Esophagus squamous epithelium (tissue), 5 donors: ENCODE measurements at places on chromosomes 7 and 10.

- no peak for DNase-seq
These were observed 19.7 kb downstream of the KPNA7 start for GRCh38 chr7:99188221-99188620.

- DNase-seq, result no peak
These were observed 54.6 kb downstream of the HACD1 start for GRCh38 chr10:17562614-17563013.

DNA sequence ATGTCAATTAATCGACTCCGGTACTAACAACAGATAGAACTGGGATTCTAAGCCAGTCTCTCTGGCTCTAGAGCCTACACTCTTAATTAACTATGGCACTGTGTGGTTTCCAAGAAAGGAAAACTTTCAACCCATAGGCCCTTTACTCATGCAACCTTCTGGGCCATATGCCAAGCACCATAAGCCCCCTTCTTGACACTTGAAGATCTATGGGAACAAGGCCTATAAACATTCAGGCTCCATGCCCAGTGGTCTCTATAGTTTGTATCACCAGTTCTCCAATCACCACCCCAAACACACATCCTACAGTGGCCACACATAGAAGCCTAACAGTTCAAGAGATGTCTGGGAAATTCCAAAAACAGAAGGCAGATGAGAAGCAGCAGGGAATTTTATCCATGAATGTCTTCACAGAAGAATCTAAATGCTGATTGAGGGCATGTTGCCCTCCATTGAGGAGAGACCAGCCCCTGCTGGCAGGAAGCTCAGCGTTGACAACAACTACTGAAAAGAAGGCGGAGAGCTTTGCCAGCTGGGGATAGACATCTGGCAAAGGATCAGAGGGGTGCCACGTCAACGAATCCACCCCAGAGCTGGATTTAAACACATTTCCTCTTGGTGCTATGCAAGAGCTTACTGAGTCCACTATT lies 64.4 kb downstream of the GRM3 start:
- no peak for DNase-seq

- DNase-seq, result no peak
These were observed 5.7 kb downstream of the ELN start for GRCh38 chr7:74033372-74034311.

DNA sequence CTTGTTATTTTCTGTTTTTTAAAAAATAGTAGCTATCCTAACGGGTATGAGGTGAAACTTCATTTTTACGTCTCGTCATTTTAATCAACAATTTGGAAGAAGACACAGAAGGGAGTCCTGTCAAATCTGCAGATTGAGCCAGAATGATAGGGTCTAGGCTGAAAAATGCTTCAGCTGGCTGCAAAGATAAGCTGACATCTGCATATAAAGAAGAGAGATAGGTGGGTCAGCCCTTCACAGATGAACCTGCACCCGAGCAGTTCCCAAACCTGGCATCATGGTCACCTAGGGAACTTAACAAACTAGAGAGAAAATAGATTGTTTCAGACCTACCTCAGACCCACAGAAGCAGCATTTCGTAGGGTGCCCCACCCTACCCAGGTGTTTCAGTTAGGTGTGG lies 35.2 kb upstream of the BMPR1A start:
- no peak for DNase-seq

DNA sequence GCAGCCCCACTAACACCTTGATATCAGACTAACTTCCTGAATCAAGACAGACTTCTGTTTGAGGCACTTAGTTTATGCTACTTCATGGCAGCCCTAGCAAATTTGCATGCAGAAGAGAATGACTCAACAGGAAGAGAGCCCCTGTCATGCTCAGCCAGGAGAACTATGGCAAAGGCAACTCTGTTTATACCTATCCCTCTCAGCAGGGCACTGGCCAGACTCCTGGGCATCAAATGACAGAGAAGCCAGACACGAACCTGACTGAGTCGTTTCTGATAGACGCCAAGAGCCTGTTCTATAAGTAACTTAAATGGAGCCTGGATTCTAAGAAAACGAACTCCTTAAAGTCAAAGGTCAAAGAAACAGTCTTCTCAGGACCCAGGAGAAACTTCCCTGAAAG lies 50.9 kb upstream of the UNC5B start:
- DNase-seq, result no peak

- no peak for DNase-seq
These were observed 35.4 kb downstream of the TRIM24 start for GRCh38 chr7:138495485-138495884.

DNA sequence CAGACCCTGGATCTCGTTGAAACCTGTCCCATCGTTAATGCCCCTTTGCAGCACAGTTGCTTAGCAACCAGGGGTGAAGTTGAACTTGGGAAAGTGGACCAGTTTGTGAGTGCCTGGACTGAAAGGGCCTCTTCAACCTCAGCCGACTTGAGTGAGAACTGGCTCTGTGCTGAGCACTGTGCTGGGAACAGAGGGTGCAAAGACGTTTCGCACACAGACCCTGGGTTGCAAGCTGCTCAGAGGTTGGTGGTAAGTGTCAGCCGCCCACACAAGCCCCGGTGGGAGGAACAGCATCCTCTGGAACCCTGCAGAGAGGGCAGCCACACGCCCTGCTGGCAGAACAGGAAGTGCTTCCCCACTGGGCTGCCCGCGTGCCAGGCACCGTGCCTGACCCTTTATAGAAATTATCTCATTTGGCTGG lies 89.2 kb downstream of the CARD11 start:
- DNase-seq, result no peak

DNA sequence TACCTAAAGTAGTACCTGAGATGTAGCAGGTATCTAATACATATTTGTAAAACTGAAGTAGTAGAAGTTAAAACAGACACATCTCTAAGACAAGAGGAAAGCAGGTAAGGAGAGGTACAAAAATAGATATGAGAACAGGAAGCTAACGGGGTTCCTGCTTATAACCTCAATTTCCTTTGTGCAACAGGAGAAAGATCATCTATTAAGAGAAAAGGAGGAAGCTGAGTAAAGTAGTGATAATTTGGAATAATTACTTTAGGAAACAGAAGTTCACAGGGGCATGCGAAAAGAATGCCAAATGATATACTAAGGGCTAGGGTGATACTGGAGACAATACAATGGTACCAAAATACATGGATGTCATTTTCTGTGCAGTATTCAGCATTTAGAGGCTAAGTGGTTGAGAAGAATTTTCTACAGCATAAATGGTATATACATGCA lies 108.7 kb downstream of the NRBF2 start:
- DNase-seq, result no peak

GRCh38 chr7:75716992-75717626 lies 21.6 kb downstream of the HIP1 start:
- DNase-seq, result no peak

GRCh38 chr7:93146472-93147141 lies 1.6 kb downstream of the SAMD9L start:
- DNase-seq, result no peak

DNA sequence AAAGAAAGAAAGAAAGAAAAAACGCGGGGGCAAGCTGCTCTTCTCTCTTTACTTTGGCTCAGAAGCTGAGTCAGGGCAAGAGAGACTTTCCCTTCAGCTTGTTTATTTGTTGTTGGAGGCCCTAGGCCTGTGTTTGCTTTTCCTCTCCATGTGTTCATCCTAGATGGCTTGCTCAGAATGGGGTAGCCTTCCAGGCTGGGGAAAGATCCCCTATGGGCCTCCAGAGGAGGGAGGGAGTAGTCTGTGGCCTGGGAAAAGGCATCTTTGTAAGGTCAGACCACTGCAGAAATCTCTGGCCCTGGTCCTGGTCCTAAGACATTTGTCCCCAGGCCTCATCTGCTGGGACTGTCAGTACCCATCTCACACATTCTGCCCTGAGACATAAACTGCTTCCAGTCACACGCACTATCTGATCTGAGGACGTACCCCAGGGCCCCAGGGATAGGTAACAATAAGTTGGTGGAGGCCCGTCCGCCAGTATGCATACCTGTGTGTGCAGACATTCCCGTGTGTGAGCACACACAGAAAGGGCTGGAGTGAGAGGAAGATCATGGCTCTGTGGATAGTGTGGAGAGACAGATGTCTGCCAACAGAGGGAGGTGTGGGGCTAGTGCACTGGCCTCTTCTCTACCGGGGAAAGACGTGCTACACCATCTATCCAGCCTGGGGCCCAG lies 4.9 kb upstream of the SCD start:
- DNase-seq, result no peak

GRCh38 chr7:92422926-92423325 lies 24.4 kb upstream of the GATAD1 start:
- DNase-seq, result no peak

DNA sequence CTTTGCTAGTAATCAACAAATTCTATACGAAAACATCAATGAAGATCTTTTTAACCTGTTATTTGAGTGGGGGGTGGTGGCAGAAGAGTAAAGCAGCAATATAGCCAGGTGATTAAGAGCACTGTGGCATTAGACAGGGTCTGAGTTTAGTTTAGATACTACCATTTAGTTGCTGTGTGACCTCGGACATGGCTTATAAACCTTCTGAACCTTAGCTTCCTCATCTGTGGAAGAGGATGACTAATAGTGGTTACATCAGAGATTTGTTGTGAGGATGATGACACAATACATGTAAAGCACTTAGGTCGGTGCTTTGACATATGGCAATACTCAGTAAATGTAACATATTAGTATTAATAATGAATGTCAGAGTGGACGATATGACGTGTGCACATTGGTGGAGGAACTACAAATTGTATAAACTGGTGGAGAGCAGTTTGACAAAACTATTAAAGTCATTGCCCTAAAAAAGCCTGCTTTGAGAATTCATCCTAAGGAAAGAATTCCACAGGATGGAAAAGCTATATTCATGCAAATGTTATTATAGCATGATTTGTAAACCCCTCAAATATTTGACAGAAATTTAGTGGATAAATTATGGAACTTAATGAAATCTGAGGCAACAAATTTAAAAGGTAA lies 24.3 kb downstream of the SPAG6 start:
- DNase-seq, result no peak

- DNase-seq, result no peak
These were observed 212.0 kb upstream of the TBX20 start for GRCh38 chr7:35465791-35466336.

DNA sequence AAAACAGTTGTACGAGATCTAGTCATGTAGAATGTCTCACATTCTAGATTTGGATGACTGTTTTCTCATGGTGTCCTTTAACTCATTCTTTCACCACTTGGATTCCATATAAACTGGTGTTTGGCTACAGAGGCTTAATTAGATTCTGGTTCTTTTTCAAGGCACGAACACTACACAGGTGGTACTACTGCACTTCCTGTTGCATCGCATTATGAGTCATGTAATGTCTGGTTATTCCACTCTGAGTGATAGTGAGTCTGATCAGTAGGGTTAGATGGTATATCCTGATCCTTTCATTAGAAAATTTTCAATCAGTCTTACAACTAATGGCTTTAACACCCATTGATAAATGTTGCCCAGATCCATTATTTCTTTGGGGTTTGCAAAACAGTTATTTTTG lies 11.2 kb upstream of the AKAP9 start:
- no peak for DNase-seq
